Activated CD8-positive, alpha-beta memory T cell treated with anti-CD3 and anti-CD28 coated beads, Interleukin-2, amount 10 ng/mL, durations not matched to agents 7 days and 5 days (primary cell): ENCODE measurements at places on chromosomes 12 and 14. TPM values are rescaled to one million over a fixed set of nuclear protein-coding genes. Genes with fewer than 3 reads are reported as not detected.

CPM gene
- total RNA-seq, result 6.1 TPM

GPR162 gene
- total RNA-seq, result not detected

SLC15A4 gene
- 26.0 TPM for total RNA-seq

OR4N5 gene
- total RNA-seq, result not detected

GALNT8 gene
- 1.1 TPM for total RNA-seq

SIX6 gene
- not detected for total RNA-seq

MYO1H gene
- total RNA-seq, result not detected

AMDHD1 gene
- 1.3 TPM for total RNA-seq

MDGA2 gene
- not detected for total RNA-seq

HOXC11 gene
- total RNA-seq, result not detected

KLHL33 gene
- total RNA-seq, result 0.44 TPM

TAS2R10 gene
- 0.29 TPM for total RNA-seq

CLEC4C gene
- not detected for total RNA-seq

LMO3 gene
- total RNA-seq, result not detected

TRMT5 gene
- 9.2 TPM for total RNA-seq

CLEC4E gene
- total RNA-seq, result not detected

IRAK3 gene
- 0.20 TPM for total RNA-seq

PARP11 gene
- 15.9 TPM for total RNA-seq

FAM90A1 gene
- total RNA-seq, result 0.14 TPM

ZNF268 gene
- 19.9 TPM for total RNA-seq

DPY19L2 gene
- 5.2 TPM for total RNA-seq

TSHR gene
- 0.73 TPM for total RNA-seq

ASB2 gene
- 116 TPM for total RNA-seq

HSP90AA1 gene
- 668 TPM for total RNA-seq

RASAL1 gene
- not detected for total RNA-seq

GPX2 gene
- not detected for total RNA-seq

PMCH gene
- total RNA-seq, result 9.6 TPM

ANKRD33 gene
- total RNA-seq, result not detected

TRIM9 gene
- 0.56 TPM for total RNA-seq
